ENCODE measurements at places on chromosomes 2 and 18.
A peak's percentile ranks its signal among the peaks of the same experiment; 100 is the strongest.

GRCh38 chr2:1781291-1782080, 37.2 kb upstream of the PXDN start:
- no peak for DNase-seq

GRCh38 chr18:79050005-79050404, 19.2 kb upstream of the ATP9B start:
- DNase-seq = no peak

DNA sequence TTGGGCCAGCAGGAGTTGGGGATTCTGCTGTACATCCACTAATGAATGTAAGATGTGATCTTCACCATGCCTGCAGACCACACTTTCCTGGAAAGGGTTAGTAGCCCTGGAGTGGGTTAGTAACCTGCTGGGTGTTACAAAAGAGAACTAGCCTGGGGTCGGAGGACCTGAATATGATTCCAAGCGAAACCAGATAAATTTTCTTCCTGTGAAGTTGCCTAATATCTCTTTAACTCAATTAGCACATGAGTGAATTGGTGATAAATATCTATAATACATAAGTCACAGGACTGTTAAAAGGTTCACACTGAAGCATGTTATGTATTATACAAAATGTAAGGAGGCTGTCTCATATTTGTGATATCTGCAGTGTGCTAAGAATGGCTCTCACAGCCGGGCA, 291.0 kb downstream of the CNTNAP5 start:
- DNase-seq = no peak

GRCh38 chr2:215598376-215598975, 162.6 kb upstream of the FN1 start:
- DNase-seq = no peak

- no peak for DNase-seq
Observed at GRCh38 chr2:53021828-53022227, 745.8 kb upstream of the CHAC2 start.

GRCh38 chr2:42185220-42185921, 16.2 kb downstream of the EML4 start:
- DNase-seq = no peak

- DNase-seq = no peak
Observed at GRCh38 chr2:85181844-85182456, 48.8 kb downstream of the TCF7L1 start.

GRCh38 chr2:239465017-239466001, 64.5 kb upstream of the HDAC4 start:
- peak; percentile 64 for DNase-seq

DNA sequence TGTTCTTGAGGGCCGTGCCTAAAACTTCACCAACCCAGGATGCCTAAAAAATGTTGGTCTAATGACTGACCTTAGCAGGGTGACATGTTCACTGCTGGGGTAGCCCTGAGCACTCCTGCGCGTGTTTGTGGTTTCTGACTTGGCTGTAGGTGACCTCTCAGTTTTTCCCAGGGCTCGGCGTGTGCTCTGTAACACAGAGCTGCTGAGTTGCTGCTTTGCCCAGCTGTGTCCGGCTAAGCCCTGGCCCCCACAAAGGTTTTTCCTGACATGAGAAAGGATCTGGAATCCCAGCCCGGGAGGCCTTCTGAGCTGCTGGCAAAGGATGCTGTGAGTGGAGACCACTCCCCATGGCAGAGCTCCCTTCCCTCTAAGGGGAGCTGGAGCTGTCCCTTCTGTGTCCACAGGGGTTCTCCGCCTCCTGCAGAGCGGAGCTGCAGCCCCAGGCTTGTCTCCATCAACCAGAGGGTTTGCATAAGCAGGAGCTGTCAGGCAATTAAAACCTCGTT, 52.7 kb downstream of the CRIM1 start:
- DNase-seq = no peak

- DNase-seq = no peak
Observed at GRCh38 chr2:236081171-236081570, 87.0 kb downstream of the GBX2 start.

- DNase-seq = no peak
Observed at GRCh38 chr2:224690868-224691267, 25.3 kb downstream of the CCDC195 start.

DNA sequence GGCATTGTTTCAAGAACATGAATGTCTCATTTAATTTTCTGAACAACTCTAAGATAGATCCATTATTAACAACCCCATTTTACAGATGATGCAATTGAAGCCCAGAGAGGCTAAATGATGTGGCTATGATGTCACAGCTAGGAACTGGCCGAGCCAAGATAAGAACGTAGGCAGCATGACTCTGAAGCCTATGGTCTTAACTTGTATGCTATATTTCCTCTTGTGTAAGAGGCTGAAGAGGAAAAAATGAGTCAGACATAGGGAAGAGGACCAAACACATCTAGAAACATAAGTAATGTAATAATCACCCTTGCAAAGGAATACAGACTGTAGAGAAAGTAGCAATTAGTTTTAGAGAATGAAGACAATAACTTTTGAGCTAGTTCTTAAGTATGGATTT, 416.8 kb downstream of the FIGN start:
- no peak for DNase-seq

GRCh38 chr2:228646061-228646460, 464.6 kb upstream of the SPHKAP start:
- DNase-seq = no peak

DNA sequence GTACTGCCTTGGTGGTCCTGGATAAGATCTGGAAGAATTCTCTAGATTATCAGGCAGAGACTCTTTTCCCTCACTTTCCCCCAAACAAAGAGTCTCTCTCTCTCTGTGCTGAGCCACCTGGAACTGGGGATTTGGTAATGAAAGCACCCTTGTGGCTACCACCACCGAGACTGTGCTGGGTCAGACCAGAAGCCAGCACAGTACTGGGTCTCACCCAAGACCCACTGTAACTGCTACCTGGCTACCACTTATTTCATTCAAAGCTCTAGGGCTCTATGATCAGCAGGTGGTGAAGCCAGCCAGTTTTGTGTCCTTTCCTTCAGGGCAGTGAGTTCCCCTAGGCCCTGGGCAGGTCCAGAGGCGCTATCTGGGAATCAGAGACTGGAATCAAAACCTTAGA, 269.6 kb upstream of the CWC22 start:
- DNase-seq = no peak

- no peak for DNase-seq
Observed at GRCh38 chr2:193461431-193461934, 1266.8 kb upstream of the TMEFF2 start.

GRCh38 chr2:239710953-239711861, 310.4 kb upstream of the HDAC4 start:
- peak; percentile 39 for DNase-seq

DNA sequence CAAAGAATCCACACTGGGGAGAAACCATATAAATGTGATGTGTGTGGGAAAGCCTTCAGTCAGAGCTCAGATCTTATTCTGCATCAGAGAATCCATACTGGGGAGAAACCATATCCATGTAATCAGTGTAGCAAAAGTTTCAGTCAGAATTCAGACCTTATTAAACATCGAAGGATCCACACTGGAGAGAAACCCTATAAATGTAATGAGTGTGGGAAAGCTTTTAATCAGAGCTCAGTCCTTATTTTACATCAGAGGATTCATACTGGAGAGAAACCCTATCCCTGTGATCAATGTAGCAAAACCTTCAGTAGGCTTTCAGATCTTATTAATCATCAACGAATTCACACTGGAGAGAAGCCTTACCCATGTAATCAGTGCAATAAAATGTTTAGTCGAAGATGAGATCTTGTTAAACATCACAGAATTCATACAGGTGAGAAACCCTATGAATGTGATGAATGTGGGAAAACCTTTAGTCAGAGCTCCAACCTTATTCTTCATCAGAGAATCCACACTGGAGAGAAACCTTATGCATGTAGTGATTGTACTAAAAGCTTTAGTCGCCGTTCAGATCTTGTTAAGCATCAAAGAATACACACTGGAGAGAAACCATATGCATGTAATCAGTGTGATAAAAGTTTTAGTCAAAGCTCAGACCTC, 16.7 kb upstream of the ZSCAN30 start:
- DNase-seq = no peak

GRCh38 chr2:234546770-234547169, 49.9 kb upstream of the ARL4C start:
- no peak for DNase-seq

- DNase-seq = no peak
Observed at GRCh38 chr2:171485116-171485515, 37.2 kb upstream of the CYBRD1 start.

GRCh38 chr2:98796775-98797544, 66.0 kb upstream of the MGAT4A start:
- DNase-seq = peak; percentile 58

GRCh38 chr2:120990451-120990871, 254.8 kb downstream of the GLI2 start:
- DNase-seq = peak; percentile 62

DNA sequence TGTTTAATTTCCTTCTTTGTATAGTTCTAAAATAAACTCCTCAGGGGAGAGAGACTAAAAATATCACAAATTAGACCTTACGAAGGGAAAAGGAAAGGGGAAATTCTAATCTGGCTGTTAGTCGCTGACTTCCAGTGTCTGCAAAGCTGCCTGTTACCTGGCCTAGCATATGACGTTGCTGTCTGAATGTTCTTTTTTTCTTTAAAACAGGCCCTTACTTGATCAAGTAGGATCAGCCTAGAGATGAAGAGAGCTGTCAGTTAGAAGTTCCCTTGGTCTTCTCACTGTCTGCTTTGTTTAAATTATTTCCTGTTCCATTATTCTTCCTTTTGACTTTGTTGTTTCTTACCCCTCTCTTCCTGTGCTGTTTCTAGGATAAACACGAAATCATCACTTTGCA, 11.2 kb downstream of the NCK2 start:
- no peak for DNase-seq

DNA sequence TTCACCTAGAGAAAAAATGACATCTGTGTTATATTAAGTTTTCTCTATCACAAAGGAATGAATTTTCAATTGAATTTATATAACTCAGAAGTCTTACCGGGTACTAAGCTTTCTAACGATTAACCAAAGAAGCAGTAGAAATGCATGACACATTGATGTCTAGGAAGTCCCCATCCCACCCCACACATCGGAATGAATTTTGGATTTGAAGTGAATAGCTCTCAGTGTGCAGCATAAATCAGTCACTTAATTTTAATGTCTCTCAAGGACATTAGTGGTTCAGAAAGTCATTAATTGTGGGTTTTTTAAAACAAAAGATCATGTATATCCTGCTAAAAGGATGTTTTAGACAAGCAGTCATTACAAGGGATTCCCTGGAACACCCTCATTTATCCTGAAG, 141.4 kb upstream of the PIEZO2 start:
- no peak for DNase-seq

- no peak for DNase-seq
Observed at GRCh38 chr2:46356991-46357390, 59.8 kb downstream of the EPAS1 start.

DNA sequence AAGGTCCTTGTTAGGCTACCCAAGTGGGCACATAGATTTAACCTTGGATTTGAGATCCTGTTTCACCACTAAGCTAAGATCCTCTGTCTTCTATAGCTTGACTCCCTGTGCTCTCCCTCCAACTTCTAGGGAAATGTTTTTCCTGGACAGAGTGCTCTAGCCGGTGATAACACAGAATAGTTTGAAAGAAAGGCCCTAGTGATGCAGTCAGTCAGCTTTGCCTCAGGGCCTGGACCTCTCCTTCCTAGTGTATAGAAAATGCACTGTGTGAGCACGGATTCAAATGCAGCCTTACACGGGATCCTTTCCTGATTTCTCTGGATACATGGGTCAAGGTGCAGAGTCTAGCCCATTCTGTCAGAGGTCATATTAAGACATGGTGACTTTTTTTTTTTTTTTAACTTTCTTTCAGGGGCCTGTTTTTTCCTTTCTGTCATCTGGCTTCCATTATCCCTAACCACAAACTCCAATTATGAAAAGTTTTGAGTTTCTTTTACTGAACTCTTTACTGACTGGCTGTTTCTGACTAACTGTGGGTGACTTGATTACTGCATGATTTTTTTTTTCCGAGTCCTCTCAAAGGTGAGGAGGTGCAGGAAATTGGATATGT, 122.6 kb downstream of the LRP1B start:
- no peak for DNase-seq

DNA sequence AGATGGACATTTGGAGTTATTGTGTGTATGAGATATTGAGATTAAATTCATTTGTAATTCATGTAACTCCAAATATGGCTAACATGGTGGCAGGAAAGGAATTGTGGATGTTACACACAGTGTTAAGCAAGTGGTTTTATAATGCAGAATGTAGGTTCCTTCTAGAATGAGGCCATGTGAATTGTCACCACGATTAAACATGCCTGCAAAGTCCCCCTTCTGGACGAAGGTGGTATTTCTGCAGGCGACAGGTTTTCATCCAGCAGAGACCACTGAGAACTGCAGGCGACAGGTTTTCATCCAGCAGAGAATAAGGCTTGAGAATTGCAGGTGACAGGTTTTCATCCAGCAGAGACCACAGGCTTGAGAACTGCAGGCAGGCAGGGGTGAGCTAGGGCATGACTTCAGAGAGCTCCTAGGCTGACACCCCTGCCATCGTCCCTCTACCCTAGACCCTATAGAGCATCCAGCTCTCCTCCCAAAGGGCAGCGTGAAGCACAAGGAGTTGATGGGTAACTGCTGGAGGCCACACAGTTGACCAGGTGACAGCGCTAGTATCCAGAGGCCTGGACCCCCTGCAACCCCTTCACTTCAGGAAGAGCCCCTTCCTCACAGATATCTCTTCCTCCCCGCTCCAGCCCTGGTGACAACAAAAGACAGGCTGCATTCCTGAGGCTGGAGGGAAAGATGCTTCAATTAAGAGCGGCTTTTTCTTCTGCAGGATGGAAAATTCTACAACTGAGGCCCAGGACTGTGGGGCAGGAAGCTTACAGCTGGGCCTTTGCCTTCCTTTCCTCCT, 175.8 kb downstream of the LOXHD1 start:
- DNase-seq = no peak

GRCh38 chr2:142684667-142685066, 192.8 kb upstream of the KYNU start:
- no peak for DNase-seq

DNA sequence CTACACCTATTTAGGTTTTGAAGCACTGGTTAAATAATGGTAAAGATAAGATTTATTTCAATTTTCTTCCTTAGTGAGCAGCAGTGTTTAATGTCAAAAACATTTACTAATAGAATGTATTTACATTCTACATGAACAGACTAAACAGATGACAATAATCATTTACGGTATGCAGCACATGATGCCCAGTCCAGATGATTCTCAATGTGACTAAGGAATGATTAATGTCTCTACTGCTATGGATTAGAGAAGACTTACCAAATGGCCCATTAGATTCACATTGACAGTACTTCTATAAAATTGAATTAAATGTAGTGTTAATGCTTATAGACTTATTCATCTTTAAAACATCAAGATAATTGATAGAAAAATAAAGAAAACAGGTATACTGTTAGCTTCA, 22.1 kb upstream of the SLC5A7 start:
- DNase-seq = no peak

- DNase-seq = no peak
Observed at GRCh38 chr2:185625604-185626003, 113.0 kb upstream of the FSIP2 start.

- no peak for DNase-seq
Observed at GRCh38 chr2:26615336-26615859, 25.8 kb downstream of the CIB4 start.

- DNase-seq = no peak
Observed at GRCh38 chr2:64604155-64604554, 49.6 kb downstream of the SERTAD2 start.

- DNase-seq = no peak
Observed at GRCh38 chr18:13415736-13416135, 197.2 kb downstream of the LDLRAD4 start.

- DNase-seq = no peak
Observed at GRCh38 chr18:54157646-54158385, 66.7 kb downstream of the MBD2 start.

- DNase-seq = no peak
Observed at GRCh38 chr2:57740891-57741290, 305.7 kb upstream of the VRK2 start.

- DNase-seq = no peak
Observed at GRCh38 chr18:42334931-42335330, 379.9 kb downstream of the PIK3C3 start.

Data from type B pancreatic cell (in vitro differentiated cells).